ENCODE measurements at places on chromosomes 6 and 20.

- DNase-seq, result no peak
Measured at GRCh38 chr6:68473433-68474210, 161.5 kb upstream of the ADGRB3 start.

DNA sequence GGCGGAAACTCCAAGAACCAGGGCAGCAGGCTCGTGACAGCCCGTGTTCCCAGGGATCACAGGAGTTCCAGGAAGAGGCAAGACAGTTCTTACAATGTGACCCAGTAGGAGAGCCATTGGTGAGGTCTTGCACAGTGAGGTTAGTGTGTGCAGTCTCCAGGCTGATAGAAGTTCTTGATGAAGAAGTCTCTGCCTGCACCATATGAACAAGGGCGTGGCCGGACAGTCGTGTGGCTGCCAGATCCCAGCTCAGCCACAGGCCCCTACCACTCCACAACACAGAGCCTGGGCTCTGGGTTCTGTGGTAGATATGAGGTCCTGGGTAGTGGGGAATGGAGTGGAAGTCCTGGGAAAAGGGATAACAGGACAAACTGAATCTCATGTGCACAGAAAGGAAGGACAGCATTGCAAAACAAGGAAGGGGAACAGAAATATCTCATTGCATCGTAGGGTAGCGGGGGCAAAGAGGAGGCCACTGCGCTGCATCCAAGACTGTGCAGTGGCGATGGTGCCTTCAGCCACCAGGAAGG is 65.2 kb downstream of the STX11 start:
- DNase-seq, result peak; percentile 50

- DNase-seq, result no peak
Measured at GRCh38 chr20:37501940-37502339, 19.1 kb upstream of the NNAT start.

DNA sequence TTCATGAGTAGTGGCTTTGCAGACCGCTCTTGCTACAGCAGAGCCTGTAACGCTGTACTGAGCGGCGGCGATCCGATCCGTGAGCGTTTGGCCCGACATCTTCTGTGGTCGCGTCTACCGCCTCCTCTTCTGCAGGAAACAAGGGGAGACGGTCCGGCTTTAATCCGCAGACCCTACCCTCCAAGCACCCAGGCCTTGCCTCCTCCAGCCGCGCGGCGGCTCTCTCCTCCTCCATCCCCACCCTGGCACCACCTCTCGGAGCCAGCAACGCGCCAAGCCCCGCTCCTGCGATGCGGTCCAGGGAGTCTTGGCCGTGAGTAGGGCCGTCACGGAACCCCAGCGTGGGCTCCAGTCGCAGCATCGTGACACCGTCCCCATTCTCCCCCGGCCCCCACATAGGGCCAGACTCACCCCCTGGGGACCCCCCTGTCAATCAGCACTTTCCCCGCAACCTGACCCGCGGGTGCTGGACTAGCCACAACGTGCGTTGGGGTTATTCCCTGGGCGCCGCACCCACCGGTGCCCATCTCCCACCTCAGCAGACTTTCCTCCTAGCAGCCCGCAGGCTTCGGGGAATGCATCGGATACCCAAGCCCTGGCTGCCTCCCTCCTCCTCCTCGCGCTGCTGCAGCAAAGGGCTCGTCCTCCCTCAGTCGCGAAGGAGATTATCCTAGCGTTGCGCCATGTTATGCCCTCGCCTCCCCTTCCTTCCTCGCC is 914 bp downstream of the SNAP91 start:
- DNase-seq, result no peak

DNA sequence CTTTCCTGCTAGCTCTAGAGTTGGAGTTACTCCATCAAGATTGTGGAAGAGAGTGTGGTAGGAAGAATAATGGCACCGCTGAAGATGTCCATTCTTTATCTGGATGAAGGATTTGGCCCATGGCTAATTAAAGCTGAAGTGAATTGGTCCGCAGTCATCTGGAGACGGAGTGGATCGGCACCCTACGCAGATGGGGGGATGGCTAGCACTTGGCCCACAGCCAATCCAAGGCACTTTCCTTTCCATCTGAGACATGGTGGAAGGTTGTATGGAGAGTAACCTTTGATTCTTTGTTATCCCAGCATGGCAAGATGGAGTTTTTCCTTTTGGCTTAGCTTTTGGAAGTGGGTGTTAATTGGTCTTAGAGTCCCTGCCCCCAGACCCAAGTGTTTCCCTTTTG is 88.3 kb downstream of the JPH2 start:
- no peak for DNase-seq
